ENCODE measurements at places on chromosomes 6 and 20.

DNA sequence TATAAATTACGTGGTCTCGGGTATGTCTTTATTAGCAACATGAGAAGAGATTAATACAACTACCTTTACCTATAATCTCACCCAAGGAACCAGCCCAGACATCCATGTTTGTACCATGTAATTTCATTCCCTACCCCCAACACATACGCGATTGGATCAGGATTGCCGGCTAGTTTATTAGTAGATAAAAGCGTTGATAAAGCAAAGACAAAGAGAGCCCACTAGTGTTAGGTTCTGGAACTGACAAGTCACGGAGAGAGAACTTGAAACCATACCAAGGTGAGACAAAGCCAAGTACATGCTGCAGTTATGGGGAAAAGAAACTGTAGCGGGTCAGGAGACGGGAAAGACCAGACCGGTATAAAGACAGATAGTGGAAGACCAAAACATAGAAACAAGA, 37.4 kb upstream of the FAM135A start:
- no peak for DNase-seq

GRCh38 chr6:91534614-91535013, 947.7 kb upstream of the MAP3K7 start:
- DNase-seq, result no peak

DNA sequence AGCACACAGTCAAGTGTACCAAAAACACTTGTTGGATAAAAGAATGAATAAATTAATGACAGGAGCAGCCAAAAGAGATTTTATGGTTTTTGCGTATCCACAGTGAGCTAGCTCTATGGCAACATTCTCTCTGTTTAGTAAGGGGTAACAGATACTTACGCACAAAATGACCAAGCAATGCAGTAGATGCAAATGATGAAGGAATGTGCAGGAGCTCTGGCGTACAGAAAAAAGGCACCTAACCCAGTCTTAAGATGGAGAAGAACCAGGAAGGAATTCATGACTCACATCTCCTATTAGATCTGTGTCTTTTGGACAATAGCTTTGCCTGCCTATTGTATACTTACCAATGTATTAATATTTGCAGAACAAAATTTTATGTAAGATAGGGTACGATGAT, 191.9 kb upstream of the PREP start:
- no peak for DNase-seq

DNA sequence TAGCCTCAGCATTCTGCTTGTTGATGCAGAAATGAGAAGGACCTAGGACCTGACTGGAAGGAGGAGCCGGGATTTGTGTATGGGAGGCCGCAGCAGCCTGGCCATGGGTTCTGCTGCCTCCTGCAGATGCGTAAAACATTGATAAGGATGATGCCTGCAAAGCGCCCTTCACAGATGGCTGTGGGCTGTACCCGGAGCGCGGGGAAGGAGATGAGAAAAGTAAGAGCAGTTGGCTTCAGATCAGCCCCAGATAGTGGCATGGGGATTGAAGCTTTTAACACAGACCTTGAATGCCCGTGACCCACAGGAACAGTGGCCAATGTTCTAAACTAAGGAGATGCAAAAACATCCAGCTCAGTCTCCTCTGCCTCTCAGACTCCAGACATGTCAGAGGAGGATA, 136.4 kb upstream of the KCNG1 start:
- DNase-seq, result no peak

DNA sequence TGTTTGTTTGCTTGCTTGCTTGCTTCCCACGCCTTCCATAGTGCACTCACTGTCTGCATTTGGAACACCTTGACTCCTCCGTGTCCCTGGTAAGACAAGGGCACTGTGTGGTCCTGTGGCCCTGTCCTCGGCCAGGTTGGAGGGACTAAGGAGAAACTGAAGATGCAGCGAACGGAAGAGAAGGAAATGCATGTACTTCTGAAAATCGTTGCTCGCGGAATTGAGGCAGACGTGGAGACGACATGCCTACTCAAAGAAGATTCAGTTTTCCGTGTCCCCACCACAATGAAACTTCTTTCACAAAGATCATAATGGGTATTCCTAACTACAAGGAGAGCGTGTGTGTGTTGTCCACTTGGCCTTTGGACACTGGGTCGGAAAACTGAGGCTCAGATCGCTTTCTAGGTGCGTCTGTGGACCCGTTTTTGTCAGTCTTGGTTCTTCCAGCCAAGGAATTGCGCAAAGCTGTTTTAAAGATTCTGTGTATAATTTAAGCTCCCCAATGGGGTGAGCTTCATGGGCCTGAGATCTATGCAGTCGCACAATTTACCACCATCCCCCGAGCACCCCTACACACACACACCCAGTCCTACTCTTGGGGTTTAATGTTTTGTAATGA, 120.4 kb upstream of the ZNF184 start:
- no peak for DNase-seq

- no peak for DNase-seq
Measured at GRCh38 chr6:4606821-4607704, 169.1 kb upstream of the CDYL start.

DNA sequence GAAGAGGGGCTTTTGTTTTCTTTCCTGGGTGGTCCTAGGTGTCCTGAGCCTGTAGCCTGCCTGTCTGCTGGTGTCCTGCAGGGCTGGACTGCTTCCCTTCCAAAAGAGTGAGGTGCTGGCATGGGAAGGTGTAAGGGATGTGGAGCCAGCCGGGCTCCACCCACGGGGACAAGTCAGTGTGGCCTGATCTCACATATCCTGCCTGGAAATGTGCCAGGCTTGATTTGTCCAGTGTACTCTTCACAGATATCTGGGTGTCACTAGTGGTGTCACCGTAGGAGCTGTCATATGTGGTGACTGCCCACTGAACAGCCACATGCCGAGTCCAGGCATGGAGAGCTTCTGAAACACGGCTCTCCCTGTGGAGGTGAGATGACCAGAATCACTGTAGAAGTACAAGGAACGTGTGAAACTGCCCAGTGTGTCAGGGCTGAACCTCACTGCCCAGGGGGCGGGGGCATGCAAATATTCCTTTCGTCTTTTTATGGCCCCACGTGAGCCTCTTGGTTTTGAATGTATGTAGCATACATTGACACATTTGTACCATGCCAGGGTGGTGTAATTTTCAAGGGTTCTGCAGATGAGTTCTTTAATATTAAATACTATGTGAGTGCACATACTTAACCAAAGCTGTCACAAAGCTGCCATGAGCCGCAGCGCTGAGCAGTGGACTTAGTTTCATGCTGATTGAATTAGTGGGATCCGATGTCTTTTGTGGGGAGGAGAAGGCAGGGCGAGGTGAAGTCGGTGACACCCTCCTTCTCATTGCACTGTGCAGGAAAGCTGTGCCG, 55.8 kb downstream of the CDH4 start:
- DNase-seq, result no peak

GRCh38 chr20:19920381-19921138, 96.6 kb upstream of the NAA20 start:
- DNase-seq, result no peak

DNA sequence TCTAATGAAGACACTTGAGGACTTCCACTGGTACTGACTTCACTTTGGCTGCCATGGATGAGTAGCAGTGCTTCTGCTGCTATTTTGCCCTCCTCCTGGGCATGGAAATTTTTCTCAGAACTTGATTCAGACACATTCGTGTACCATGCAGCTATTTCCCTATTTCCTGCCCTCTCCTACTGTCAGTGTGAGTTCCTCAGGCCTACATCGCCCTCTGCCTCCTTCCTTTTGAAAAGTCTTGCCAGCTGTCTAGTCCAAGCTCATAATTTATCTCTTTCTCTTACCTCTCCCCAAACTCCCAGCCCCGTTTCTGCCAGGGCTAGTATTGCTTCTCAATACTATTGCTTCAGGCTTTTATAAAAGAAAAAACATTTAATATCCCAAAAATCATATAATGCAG, 470.2 kb downstream of the ADGRB3 start:
- no peak for DNase-seq

- DNase-seq, result no peak
Measured at GRCh38 chr6:71524201-71524600, 235.6 kb downstream of the OGFRL1 start.

- no peak for DNase-seq
Measured at GRCh38 chr6:27250277-27251111, 3.0 kb downstream of the PRSS16 start.

GRCh38 chr6:6470123-6470522, 118.4 kb upstream of the LY86 start:
- no peak for DNase-seq

GRCh38 chr6:1502041-1502440, 107.7 kb upstream of the FOXC1 start:
- DNase-seq, result no peak

GRCh38 chr6:21587179-21587960, 6.2 kb upstream of the SOX4 start:
- DNase-seq, result no peak

- DNase-seq, result no peak
Measured at GRCh38 chr6:111743862-111744692, 129.2 kb downstream of the FYN start.

- DNase-seq, result no peak
Measured at GRCh38 chr6:38180586-38180985, 361.1 kb downstream of the ZFAND3 start.

- no peak for DNase-seq
Measured at GRCh38 chr20:5141615-5142014, 14.8 kb downstream of the CDS2 start.

DNA sequence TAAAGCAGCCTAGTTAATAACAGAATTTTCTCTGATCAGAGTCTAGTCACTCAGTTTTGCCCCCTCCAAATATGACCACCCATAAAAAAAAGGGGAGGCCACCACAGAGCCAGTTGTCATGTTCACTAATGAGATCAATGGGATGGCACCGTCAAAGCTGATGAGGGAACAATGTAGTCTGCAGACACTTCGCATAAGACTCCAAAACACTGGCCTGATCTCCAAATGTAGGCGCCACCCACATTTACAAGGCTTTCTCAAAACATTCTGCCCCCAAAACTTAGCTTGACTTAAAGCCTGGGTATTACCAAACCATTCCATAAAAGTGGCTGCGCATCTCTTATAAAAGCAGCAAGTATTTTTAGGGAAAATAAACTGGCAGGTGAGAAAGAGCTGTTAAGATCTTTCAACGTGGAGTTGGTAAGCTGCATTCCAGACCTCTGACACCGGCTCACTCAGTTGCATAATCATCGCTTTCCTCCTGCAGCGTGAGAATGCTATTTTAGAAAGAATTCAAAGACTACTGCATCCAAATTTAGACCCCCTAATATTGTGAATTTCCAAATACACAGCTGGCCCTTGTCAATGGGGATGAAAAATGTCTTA, 59.3 kb downstream of the TBC1D7 start:
- no peak for DNase-seq

DNA sequence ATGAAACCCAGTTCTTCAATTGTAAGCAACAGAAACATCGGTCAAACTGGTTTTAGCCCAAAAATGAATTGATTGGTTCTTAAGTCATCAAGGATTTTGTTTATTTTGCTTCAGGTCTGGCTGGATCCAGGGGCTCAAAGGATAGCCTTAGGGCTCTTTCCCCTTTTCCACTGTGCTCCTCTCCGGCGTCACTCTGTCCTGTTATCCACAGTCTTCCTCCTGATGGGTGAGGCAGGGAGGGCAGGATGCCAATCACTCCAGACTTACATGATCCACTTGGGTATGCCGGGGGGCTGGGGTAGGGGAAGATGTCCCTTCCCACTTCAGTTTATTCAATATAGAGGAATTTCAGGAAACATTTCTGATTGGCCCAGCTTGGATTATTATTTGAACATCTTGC, 40.0 kb downstream of the PLAGL2 start:
- DNase-seq, result no peak

DNA sequence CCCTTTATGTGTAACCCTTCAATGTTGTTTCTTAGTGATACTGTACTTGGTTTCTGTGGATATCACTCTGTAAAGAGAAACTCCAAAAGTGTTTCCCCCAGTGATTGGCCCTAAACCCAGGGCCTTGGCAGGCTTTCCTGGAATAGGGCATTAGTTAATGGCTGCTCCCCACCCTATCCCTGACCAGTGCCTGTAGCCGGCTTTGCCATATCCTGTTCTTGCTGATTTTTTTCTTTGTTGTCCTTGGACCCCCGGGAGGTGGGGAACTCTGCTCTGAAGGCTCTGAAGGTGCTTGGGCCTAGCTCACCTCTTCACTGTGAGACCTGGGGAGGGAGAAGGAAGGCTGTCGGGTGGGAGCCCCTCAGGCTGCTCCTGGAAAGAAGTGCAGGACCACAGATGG, 120.1 kb downstream of the TCP11 start:
- no peak for DNase-seq

- DNase-seq, result no peak
Measured at GRCh38 chr20:10916312-10916711, 242.5 kb upstream of the JAG1 start.

GRCh38 chr6:63882208-63882607, 246.6 kb downstream of the PHF3 start:
- DNase-seq, result no peak

- DNase-seq, result no peak
Measured at GRCh38 chr6:51490101-51490500, 597.3 kb downstream of the PKHD1 start.

DNA sequence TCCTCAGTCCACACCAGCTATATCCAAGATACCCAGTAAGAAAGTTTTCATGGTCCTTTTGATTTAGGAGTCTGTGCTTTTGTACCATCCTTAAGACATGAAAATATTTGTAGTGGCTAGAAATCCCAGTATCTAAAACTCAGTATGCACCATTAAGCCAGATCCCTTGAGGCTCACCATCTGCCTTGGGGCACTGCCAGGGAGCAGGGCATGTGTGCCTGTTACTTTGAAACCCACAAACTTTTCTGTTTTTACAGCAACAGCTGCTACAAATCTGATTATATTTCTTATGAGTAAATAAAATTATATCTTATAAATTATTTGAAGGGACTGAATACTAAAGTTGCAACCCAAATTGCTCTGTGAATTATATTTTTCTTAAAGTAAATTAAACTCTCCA, 290.5 kb upstream of the MANEA start:
- DNase-seq, result no peak

- DNase-seq, result no peak
Measured at GRCh38 chr6:85673198-85674139, 30.8 kb upstream of the SYNCRIP start.

- no peak for DNase-seq
Measured at GRCh38 chr6:112331306-112331705, 15.8 kb upstream of the RFPL4B start.

DNA sequence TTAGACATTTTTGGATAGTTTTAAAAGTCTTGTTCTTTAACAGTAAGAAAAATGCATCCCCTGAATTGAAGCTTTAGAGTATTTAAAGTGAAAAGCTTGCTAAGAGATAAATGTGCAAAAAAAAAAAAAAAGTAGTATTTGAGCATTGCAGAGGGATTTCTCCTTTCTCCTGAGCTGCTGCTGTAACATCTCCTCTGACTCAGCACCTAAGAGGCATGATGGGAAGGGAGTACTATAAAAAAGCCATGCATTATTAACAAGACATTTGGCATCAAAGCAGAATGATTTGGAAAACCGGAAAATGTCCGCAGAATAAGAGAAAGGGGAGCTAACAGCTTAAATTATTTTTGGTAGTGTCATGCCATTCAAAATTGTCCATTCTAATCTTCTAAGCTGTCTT, 27.9 kb downstream of the B4GALT5 start:
- no peak for DNase-seq

- DNase-seq, result no peak
Measured at GRCh38 chr6:104837158-104837557, 22.6 kb downstream of the HACE1 start.
